ENCODE measurements at places on chromosomes 16 and 17.

- no peak for DNase-seq
Observed at GRCh38 chr16:78939597-78939996, 660.9 kb downstream of the MAF start.

GRCh38 chr17:1039511-1040215 is 42.7 kb downstream of the TIMM22 start:
- no peak for DNase-seq

DNA sequence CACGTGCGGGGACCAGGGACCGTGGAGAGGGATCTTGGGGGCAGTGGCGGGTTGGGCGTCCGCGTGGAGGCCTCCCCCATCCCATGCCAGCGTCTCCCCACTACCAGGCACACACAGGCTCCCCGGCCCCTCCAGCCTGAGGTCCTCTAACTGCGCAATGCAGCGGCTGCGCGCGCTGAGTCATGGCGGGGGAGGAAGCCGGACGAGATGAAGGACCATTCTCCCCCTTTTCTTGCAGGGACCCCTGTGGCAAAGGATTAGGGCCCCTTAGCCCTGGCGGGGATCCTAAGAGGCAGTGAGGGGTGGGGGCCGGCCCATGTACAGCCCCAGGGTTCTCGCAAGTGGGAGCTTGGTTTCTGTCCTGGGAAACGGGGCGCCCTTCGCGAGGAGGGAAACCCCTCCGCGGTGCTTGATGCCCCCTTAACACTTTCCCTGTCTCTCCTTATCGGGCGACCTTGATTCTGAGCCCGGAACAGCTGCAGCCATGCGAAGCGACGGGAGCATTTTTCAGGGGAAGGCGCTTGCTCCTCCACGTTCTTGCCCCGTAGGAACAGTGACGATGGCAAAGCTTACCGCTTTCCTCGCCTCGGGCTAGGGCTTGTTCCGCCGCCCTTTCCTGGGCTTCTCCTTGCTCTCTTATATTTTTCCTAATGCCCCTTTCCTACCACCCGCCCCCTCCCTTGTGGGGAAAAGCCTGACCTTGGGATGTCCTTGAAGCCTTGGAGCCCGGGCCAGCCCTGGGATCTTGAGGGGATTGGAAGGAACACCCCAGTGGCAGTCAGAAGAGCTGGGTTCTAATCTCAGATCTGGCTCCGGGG is 592 bp downstream of the ALDOA start:
- no peak for DNase-seq

DNA sequence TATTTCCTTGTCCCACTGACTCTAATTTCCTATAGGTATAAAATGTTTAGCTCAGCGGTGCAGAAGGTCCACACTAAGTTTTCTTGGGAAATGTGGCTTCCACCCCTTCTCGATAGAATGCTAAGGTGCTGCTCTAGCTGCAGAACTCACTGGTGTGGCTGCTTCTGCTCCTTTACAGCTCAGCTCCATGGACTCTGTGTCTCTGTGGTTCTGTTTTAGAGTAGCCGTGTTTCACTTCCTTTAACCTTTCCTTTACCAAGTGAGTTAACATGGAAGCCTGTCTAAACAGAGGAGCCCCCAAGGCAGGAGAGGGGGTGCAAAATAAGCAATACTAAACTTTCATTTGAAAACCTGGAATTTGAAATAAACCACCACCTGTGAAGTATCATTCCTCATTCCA is 65.3 kb downstream of the SPECC1 start:
- no peak for DNase-seq

- DNase-seq, result no peak
Observed at GRCh38 chr17:7435676-7436555, 681 bp downstream of the TMEM102 start.

- DNase-seq, result no peak
Observed at GRCh38 chr17:7560172-7561027, 1.3 kb upstream of the SENP3 start.

GRCh38 chr17:10697092-10698081 is at the start of the genes ADPRM and SCO1:
Gene ADPRM, plus strand, starts transcription at chr17:10697594. Its CDS starts 7,333 bp downstream, at chr17:10704927.
Gene SCO1, minus strand, starts transcription at chr17:10697533. Its CDS starts 26 bp downstream, at chr17:10697507.
- DNase-seq, result peak; percentile 77

DNA sequence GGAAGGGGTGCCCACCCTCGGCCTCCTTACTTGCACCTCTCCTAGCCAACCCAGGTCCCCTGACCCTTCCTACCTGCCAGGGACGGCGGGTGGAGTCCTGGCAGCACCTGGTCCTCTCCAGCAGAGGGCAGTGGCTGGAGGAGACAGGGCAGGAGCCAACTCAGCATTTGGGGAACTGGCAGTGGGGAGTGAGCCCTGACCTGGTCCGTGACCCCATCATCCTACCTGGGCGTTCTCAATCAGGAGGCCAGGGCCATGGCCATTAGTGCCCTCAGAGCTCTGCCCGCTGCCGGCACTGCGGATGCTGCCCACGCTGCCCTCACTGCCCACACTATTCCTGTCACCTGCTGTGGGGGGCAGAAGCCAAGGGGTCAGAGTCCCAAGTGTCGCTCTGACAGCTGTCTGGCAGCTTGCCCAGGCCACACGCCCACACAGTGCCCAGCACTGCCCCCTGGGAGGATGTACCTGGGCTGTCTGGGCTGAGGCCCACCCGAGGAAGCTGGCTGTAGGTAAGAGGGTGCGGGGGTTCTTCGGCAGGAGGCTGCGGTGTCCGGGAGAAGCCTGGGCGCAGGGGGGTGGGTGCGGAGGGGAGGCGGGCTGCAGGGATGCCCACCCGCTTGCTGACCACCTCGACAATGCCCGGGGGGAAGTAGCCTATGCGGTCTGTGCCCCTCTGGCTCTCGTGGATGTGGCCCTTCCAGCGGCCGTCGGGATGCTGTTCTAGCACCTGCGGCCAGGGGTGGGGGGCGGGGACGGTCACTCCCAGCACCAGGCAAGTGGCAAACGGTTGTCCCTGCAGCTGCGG is 10.8 kb downstream of the CASKIN2 start:
- DNase-seq, result no peak

GRCh38 chr17:49842371-49842770 is 5.5 kb downstream of the TAC4 start:
- no peak for DNase-seq

GRCh38 chr16:17470908-17471718 is at the start of gene XYLT1:
Gene XYLT1, minus strand, starts transcription at chr16:17470960. Its CDS starts 164 bp downstream, at chr16:17470796.
- DNase-seq, result no peak

GRCh38 chr17:36889770-36890349 is 47.4 kb upstream of the LHX1 start:
- no peak for DNase-seq

GRCh38 chr17:43021741-43022512 is at the start of gene VAT1:
Gene VAT1, minus strand, starts transcription at chr17:43022385. Its CDS starts 63 bp downstream, at chr17:43022322.
- peak; percentile 38 for DNase-seq

- no peak for DNase-seq
Observed at GRCh38 chr17:47618410-47618809, 31.3 kb upstream of the KPNB1 start.

DNA sequence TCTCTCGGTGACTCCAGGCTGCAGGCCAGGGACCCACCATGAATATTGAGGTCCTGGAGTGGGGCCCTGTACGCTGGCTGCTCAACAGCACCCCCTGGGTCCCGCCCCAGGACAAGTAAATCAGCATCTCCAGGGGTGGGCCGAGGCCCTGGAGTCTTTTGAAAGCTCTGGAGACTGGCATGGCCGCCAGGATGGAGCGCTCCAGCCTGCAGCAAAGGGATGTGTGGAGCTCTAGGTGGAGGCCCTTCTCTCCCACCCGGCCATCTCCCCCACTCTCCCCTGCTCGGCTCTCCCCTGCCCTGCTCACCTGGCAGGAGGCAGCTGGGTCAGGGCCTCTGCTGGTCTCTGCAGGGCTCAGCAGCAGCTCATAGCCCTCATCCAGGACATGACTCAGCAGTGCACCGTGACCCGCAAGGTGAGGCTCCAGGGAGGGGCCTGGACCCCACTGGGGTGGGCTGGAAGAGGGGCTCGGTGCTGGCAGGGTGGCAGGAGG is 16.6 kb downstream of the SGSH start:
- DNase-seq, result no peak

DNA sequence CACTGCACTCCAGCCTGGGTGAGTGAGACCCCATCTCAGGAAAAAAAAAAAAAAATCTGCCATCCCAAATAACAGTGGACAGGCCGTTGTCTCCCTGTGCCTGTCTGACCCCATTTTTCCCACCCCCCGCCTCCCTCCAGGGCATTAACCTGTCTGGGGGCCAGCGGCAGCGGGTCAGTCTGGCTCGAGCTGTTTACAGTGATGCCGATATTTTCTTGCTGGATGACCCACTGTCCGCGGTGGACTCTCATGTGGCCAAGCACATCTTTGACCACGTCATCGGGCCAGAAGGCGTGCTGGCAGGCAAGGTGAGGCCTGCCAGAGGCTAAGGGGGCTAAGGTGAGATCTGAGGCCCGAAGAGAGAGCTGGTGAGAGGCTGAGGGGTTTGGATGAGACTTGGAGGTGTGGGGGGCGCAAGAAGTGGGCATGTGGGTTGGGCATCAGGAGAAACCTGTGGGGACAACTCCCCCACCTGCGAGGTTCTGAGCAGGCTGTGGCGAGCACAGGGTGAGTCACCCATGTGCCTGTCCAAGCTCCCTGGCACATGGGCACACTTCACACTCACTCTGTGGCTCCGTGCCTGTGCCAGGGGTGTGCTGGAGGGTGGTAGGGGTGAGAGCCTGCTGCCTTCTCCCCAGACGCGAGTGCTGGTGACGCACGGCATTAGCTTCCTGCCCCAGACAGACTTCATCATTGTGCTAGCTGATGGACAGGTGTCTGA is 34.7 kb downstream of the ANKRD40 start:
- no peak for DNase-seq

GRCh38 chr16:85130705-85131028 is 18.4 kb upstream of the CIBAR2 start:
- no peak for DNase-seq

DNA sequence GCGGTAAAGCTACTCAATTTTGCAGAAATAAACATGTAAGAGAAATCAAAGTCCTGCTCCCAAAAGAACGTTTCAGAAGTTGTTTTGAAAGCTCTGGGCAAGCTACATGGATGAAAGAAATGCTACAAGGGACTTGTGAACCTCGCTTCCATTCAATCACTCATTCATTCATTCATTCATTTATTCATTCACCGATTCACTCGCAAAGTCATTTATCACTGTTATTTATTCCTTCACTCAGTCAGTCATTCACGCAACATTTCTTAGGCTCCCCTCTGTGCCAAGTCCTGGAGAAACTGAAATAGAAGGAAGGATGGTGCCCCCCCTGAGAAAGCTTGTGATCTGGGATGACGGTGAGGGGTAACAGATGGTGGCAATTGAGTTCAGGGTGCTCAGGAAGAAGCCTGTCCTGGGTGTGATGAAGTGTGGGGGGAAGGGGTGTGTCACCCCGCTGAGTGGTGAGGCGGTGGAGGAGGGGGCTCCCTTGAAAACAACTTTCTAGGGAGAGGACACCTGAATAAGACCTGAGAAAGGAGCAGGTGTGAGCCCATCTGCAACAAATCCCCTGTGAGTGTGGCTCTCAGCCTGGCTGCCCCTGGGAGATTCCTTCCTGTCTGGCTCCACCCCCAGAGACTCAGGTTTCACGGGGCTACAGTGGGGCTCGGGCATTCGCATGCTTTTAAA is 36.3 kb upstream of the PRSS54 start:
- no peak for DNase-seq

- DNase-seq, result no peak
Observed at GRCh38 chr16:73998707-73999106, 297.9 kb upstream of the PSMD7 start.

DNA sequence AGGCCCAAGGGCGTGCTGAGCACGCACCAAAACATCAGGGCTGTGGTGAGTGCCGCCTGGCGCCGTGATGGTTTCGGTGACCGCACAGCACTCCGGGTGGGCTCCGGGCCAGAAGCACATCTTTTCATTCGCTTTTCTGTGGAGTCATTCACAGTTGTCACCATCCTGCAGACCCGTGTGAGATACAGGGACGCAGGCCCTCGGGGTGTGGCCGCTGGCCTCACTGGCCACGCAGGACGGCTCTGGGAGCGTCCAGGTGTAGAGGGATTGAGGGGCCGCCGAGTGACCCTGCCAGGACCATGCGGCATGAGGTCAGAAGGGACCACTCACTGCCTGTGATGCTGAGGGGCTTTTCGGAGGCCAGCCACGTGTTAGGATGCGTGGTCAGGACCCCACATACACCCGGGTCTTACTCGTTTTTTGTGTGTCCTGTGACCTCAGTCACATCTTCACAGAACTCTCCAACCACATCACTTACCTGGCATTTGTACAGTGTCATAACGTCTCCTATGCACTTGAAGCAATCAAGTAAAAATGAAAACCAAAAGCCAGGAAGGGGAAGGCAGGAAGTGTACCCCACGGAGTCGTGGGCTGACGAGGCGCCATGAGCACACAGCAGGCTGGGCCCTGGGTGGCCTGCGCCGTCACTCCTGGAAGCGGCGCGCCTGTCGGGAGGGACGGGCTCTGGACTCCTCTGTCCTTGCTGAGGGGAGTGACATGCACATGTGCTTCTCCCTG is 7.8 kb downstream of the ACSF3 start:
- no peak for DNase-seq

- DNase-seq, result no peak
Observed at GRCh38 chr17:75819116-75819515, 25.1 kb downstream of the UNC13D start.

- no peak for DNase-seq
Observed at GRCh38 chr17:41178843-41179616, 1.0 kb upstream of the KRTAP4-2 start.

DNA sequence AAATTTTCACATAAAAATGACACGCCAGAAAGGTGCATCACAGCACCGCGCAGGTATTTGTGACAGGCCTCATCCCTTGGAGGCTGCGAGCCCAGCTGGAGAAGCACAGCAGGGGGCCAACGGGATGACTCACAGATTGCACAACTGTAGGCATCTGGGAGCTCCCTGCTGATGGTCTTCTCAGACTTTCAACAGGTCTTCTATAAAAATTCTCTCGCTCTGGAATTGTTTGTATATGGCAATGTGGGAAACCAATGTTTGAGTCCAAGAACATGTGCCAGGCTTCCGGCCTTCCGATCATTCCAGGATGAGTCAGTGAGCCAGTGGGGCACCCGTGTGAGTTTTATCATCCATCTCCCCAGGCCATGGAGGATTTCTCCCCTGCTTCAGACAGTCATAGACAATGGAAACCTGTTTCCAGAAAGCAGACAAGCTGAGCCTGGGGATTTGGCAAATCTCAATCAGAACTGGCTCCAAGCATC is 24.1 kb upstream of the ADORA2B start:
- DNase-seq, result no peak

- no peak for DNase-seq
Observed at GRCh38 chr17:65278050-65278819, 141.1 kb downstream of the RGS9 start.

- DNase-seq, result no peak
Observed at GRCh38 chr17:49859991-49860953, 12.4 kb upstream of the TAC4 start.

GRCh38 chr17:17681187-17681743 is at the start of gene RAI1:
Gene RAI1, plus strand, starts transcription at chr17:17681458. Its CDS starts 111,491 bp downstream, at chr17:17792949.
- peak; percentile 32 for DNase-seq

- no peak for DNase-seq
Observed at GRCh38 chr16:23670137-23670776, 8.4 kb upstream of the PLK1 start.

DNA sequence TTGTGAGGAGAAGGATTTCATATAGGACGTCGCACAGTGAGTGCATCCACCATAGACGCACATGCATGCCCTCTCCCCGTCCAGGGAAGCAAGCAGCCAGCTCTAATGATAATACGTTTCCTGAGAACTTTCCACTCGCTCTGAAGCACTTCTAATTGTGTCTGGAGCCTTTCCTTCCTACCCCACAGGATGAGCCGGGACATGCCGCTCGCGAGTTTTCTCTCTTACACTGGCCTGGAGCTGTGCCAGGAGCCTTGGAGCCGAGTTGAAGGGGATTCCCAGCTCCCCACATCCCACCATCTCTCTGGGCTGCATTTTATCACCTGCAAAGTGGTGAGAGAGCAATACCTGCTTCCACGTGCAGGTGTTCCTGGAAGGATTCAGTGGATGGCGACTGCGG is 368.1 kb downstream of the C16orf95 start:
- DNase-seq, result no peak
